RPMI7951 (cell line): ENCODE measurements at places on chromosomes 2 and 18. TPM values are rescaled to one million over a fixed set of nuclear protein-coding genes. Genes with fewer than 3 reads are reported as not detected.

- DNase-seq = no peak
These were observed 909.9 kb upstream of the CHAC2 start for GRCh38 chr2:52857722-52858121.

DNA sequence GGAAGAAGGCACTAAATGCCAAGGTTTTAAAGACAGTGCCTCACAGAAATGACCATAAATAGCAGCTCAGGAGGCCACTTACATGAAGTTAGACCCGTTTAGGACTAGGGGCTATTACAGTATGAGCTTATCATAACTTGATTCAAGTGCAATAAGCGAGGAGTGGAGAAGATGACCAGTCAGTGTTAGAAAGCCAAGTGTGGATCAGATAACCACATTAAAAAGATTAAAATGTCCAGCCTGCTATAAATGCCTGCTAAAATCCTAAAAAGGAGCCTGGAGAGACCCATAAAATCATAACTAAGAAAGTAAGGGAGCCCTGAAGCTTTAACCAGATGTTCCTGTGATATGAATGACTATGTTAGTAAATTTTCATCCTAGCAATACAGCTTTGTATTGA, 117.5 kb upstream of the ZNF521 start:
- no peak for DNase-seq

ID2 gene
- 82.1 and 84.3 TPM in 2 replicates for total RNA-seq

CCDC141 gene
- 0.88 and 1.8 TPM in 2 replicates for total RNA-seq
